ENCODE measurements at places on chromosomes 6 and 20.

DNA sequence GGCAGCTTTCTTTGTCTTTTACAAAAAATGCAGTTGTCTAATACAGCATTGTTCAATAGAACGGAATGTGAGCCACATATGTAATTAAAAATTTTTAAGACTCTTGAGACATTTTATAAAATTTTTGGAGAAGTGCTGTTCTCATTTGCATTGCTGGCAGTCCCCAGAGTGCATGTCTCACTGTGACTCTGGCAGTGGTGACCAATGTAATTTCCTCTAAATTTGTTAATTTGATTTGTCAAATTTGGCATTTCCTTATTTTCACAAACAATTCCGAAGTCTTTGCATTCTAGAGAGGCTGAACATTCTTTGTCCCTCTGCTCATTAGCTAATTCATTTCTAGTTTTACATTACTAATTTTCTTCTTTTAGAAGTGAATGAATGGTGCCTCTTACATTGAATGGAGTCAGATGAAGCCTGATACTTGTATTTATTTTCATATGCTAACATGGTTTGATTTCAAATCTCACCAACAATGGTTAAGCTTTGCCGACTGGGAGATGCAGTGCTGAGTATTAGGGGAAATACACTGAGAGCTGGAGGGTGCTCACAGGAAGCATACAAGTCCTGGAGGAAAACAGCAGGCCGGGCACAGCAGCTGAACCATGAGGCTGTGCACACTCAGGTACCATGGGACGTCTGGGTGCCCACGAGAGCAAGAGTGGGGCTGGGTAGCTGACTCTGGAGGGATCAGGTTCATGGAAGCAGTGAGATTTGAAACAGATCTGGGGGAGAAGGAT lies 68.5 kb upstream of the ARMC2 start:
- DNase-seq = peak; percentile 19

- DNase-seq = no peak
These were observed 32.0 kb upstream of the PCMTD2 start for GRCh38 chr20:64223526-64224067.

DNA sequence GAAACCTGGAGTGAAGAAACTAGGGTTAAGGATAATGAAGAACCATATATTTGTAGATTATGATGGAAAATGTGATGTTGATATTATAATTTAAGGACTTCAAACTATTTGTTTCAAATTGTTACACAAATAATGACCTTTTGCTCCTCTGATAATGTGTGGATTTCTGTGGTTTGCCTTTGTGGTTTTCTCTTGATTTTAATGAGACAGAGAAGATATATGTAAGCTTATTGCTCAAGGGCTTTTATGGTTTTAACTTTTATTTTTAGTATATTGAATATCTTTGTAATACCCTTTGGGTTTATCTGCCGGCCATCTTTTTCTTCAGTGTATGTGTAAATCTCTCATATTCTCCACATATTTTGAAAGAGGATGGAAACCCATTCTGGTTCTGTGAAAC lies 362.3 kb downstream of the RIMS1 start:
- no peak for DNase-seq

GRCh38 chr20:1301031-1301529 lies 27.9 kb downstream of the SDCBP2 start:
- DNase-seq = peak; percentile 44

GRCh38 chr6:20947977-20948376 lies 413.7 kb downstream of the CDKAL1 start:
- DNase-seq = no peak

GRCh38 chr20:37234254-37234581 lies 27.4 kb downstream of the GHRH start:
- no peak for DNase-seq

GRCh38 chr6:98842342-98843180 lies 8.2 kb downstream of the POU3F2 start:
- DNase-seq = no peak

Data from CD4-positive, alpha-beta T cell treated with Interleukin-4 for 1 hour (primary cell).